Left renal pelvis (tissue), 4 donors: ENCODE measurements at places on chromosomes 12 and 14. TPM values are rescaled to one million over a fixed set of nuclear protein-coding genes. Genes with fewer than 3 reads are reported as not detected.

GRCh38 chr14:55556929-55557623, 22.9 kb upstream of the KTN1 start:
- peak; percentile 87 for DNase-seq

GRCh38 chr14:45939572-45939971, 686.6 kb upstream of the MIS18BP1 start:
- no peak for DNase-seq

Gene MVK
- 20.1 TPM for polyA plus RNA-seq

DNA sequence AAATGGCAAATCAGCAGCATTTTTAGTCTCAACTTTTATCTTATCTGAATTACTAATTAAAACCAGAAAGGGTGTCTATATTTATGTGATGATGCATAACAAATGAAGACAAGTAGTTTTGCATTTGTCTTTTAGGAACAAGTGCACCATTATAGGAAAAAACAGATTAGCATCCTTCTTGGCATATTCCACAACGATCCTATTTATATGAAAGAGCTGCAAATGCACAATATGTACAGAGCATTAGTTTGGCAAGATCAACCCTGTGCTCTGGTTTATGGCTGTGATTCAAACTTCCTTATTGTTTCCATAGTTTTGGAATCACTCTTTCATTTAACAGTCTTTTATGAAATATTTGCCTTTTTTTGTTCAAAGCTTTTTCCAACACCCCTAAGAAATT, 486.8 kb downstream of the KCNH5 start:
- DNase-seq: no peak

Gene NEUROD4
- polyA plus RNA-seq: not detected

- DNase-seq: no peak
Measured at GRCh38 chr12:132833341-132833740, 4.7 kb upstream of the GOLGA3 start.

DNA sequence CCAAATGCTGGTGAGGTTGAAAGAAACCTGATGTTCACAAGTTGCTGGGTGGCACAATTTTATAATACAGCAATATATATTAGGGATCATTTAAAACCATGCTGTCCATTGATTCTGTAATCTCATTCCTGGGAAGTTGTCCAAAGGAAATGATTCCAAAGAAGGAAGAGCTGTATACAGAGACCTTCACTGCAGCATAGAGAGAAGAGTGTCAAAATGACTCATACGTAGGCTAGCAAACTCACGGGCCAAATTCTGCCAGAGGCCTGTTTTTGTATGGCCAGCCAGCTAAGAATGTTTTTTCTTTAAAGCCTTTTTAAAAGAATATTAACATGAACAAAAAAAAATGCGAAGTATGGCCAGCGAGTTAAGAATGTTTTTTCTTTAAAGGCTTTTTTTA, 69.2 kb upstream of the MED13L start:
- DNase-seq: no peak

DNA sequence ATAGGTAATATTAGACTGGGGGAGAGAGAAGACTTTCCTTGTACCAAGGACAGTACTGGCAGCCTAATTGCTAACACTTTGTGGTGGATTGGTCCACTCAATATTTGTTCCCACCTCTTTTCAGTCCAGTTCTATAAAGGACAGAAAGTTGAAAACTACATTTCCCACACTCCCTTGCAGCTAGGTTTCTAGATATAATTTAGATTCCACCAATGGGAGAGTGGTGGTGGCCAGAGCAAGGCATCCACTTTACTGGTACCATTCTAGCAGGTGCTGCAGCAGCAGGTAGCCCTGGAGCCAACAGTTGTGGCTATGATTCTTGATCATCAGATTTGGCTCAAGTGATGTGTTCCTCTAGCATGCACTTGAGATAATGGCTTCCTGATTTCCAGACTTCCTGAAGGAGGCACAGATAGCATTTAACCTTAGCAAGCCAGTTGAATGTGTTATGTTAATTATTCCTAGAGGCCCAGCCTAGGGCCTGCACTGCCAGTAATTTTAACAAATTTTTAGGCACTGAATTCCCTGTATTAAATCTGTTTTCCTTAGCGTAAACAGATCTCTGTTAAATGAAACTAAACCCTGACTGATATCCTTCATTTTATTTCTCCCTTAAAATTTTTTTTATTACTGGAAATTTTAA, 24.4 kb downstream of the SLC38A1 start:
- no peak for DNase-seq

DNA sequence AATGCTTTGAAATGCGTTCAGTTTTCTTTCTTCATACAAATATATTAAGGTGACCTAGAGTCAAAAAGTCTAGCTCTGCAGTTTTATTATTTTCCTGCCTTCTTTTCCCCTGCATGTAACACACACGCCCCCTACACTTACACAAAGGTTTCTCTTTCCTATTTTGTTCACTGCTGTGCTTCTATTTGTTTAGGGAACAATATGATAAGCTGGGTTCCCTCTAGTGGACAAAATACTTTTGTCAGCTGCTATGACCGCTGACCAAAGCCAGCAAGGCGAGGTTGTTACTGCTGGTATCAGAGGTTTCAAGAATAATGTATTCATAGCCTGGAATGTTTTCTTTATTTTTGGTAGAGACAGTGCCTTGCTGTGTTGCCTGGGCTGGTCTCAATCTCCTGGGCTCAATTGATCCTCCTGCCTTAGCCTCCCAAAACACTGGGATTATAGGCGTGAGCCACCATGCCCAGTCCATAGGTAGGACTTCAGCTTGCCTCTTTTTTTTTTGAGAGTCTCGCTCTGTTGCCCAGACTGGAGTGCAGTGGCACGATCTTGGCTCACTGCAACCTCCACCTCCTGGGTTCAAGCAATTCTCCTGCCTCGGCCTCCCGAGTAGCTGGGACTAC, 33.4 kb downstream of the FNTB start:
- DNase-seq: peak; percentile 46

Gene ZNF10
- polyA plus RNA-seq: 14.3 TPM

- no peak for DNase-seq
Measured at GRCh38 chr12:98939350-98939749, 294.3 kb downstream of the APAF1 start.

Gene TAS2R9
- not detected for polyA plus RNA-seq

DNA sequence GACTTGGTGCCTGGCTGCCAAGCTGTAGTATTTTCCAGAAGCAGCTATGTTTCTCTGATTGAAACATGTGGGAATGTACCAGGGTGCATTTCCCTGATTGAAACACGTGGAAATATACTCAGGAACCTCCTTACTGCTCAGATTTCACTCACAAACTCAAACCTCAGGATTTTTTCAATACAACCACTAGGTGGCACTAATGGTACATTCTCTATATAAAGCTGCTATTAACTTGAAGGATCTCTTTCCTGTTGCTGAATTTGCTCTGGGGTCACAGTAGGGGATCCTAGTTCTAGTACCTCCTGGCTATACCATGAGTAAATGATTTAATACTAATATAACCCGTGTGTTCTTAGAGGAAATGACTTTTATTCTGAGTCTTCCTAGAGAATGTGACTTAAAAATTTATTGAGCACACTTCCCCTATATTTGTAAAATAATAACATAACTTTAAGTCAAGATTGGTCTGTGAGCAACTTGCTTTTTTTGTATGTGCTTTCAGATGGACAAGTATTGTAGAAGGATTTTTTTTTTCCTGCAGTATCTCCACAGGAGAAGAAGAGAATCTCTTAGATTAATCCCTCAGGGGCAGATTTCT, 173.8 kb upstream of the MIS18BP1 start:
- peak; percentile 32 for DNase-seq

GRCh38 chr12:52798003-52798670, 2.2 kb upstream of the KRT3 start:
- no peak for DNase-seq

DNA sequence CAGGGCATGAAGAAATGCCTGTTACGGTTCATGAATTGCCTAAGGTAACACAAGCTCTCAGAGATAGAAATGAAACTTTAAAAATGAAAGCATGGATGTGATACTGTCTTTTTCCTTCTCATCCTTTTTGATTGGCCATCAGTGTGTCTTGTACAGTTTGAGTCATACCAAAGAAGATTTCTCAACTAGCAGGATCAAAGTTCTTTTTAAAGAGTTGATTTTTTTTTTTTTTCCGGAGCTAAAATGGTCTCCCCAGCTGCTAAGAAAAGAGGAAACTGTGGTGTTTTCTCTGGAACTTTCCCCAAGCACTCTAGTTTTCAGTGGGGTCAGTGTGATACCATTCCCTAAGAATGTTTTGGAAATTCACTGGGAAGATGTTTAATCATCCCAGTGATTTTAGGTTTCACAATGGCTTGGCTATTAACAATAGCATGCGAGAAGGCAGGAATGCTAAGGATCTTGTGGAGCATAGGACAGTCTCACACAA, 105.0 kb downstream of the ETNK1 start:
- no peak for DNase-seq

DNA sequence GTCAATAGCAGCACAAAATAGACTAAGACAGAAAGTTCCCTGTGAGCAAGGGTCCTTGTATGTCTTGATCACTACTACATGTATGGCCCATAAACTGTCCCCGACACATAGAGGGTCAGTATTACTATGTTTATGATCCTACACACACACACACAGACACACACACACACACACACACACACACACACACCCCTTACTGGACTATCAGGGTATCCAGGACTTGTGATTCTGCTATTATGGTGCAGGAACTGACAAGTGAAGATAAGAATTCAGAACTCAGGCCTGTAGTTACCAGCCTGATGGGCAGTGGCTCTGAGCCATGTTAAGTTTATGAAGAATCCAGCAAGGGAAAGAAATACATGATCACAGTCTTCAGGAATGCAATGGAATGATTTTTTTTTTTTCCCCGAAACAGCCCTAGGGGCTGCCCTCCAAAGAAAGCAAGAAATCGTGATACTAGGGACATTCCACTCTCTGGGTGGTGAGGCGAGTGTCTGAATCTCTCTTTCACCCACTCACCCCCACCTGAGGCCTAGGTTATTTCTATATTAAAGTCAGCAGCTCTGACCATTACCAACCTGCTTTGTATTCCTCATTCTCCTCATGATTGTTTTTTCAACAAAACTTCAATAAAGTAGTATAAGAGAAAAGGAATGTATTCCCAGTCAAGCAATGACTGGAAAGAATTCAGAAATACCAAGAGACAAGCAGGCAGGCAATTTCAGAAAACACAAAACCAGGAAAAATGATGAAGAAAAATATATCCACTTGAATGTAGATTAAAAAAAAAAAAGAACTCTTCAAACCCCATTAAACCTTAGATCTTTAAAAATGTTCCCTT, 105.8 kb downstream of the AVPR1A start:
- DNase-seq: no peak

Gene TPPP2
- polyA plus RNA-seq: 0.08 TPM

DNA sequence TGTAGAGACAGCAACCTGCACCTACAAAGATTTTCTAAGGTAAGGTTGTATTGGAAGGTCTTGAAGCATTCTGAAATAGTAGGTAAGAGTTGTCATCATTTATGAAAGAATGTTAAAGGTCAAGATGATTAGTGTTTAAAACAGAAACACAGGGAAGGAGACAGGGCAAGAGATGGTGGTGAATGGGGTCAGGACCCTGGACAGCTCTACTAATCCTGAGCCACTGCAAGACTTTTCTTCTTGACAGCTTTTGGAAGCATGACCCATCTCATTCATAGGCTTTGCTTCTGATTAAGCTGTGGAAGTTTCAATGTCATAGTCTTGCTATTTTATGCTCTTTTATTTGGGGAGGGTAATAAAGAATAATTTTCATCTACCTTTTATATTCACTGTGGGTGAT, 75.5 kb upstream of the CAND1 start:
- peak; percentile 10 for DNase-seq

Gene CIROP
- 0.05 TPM for polyA plus RNA-seq

DNA sequence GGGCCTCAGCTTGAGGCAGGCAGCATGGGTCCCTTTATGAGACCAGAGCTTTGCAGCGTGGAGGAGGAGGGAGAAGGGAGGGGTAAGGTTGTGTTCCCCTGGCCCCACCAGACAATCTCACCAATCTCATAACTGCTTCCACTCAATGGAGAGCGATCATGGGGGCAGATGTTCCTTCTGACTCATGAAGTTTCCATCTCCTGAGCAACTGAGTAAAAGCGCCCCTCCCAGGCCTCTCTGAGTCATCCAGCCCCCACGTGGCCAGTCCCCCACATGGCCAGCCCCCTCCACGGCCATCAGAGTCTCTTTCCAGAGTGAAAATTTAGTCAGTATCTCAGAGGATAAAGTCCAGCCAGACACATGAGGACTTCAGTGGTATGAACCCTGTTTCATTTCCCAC, 39.2 kb upstream of the PLXNC1 start:
- DNase-seq: no peak

DNA sequence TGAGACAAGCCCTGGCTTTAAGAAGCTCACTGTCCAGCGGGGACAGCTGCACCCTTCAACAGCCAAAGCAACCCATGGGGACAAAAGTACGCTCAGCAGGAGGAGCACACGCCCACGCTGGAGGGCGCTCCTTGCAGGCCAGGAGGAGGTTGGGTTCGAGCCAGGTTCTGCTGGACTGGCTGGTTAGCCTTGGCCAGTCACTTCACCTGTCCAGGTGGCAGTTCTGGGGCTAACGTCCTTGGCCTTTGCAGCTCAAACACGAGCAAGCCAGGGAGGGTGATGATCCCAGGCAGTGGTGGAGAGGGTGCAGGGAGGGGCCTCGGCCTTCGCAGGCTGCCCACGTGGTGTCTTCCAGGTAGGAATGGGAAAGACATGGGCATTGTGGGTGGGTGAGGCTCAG, 13.1 kb downstream of the CHGA start:
- no peak for DNase-seq

- no peak for DNase-seq
Measured at GRCh38 chr14:24556756-24557155, 19.3 kb downstream of the CTSG start.

- DNase-seq: no peak
Measured at GRCh38 chr12:27081668-27082111, 688 bp downstream of the C12orf71 start.

Gene FAM90A1
- 1.5 TPM for polyA plus RNA-seq

DNA sequence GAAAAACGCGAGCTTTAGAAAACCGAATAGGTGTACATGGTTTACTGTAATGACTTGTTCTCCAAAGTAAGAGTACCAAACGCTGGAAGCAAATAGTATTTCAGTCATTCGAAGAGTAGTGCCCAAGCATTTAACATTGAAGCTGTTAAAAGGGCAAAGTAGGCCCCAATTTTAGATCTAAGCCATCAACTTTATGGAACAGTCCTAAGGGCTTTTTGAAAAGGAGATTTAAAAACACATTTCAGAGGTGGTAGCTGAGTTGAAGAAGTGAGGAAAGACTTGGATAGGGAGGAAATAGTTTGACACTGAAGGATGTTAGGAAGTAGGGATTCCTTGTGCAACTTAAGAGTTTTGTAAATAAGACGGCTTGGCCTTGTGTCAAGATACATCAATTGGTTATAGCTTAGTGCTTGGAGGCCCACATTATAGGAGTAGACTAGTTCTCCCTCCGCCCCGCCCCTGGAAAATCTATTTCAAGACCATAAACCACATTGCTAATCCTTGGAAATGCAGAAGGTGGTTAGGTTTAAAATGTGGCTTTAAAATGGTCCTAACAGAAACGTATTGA, 783 bp upstream of the TUBA1B start:
- DNase-seq: no peak

- no peak for DNase-seq
Measured at GRCh38 chr12:121444842-121445202, 44.9 kb downstream of the RNF34 start.

- no peak for DNase-seq
Measured at GRCh38 chr14:20144820-20145219, 6.2 kb downstream of the OR4N5 start.

GRCh38 chr12:127308148-127308547, 958.8 kb upstream of the TMEM132C start:
- DNase-seq: no peak

GRCh38 chr12:93813186-93813585, 136.0 kb downstream of the CRADD start:
- DNase-seq: no peak

Gene SERPINA9
- not detected for polyA plus RNA-seq
